Testis (tissue), 5 donors: ENCODE measurements at places on chromosomes 7 and 10. TPM values are rescaled to one million over a fixed set of nuclear protein-coding genes. Genes with fewer than 3 reads are reported as not detected.

The SLC39A12 gene
- 0.68 TPM for total RNA-seq

The RSPH10B gene
- total RNA-seq, result 53.0 TPM

The CEP55 gene
- total RNA-seq, result 15.5 TPM

The FEZF1 gene
- 3.1 TPM for total RNA-seq

The CTAGE4 gene
- 13.1 TPM for total RNA-seq

The ATP5MK gene
- 175 TPM for total RNA-seq

The UBE2H gene
- 130 TPM for total RNA-seq

- no peaks in the 10 kb centered on the region for H3K27me3 ChIP-seq
- peak overlapping the region; percentile 47 for H3K4me3 ChIP-seq
- no peak overlapping the region for H3K27ac ChIP-seq
- DNase-seq, result peak; percentile 60
Observed at GRCh38 chr7:22549667-22550513, 49.9 kb upstream of the STEAP1B start.

DNA sequence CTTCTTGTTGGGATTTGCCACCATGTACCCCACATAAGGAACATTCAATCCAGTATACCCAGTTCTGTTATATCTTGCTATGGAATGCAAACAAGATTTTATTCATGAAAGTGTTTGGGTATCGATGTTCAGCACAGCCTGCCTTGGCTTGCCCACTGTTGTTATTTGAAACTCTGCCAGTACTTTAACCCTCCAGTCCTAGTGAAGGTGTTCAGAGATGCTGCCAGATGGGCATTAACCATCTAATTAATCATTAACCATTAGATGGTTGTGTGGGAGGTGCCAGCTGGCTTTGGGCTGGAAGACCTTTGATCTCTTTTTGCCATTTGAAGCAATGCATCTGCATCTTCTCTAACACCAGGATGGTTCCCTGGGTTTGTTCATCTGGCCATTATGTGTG, 363.0 kb downstream of the SH2D4B start:
- no peaks in the 10 kb centered on the region for H3K36me3 ChIP-seq
- H3K4me1 ChIP-seq, result no peaks in the 10 kb centered on the region
- H3K27me3 ChIP-seq, result no peaks in the 10 kb centered on the region
- no peak overlapping the region for H3K27ac ChIP-seq
- no peak overlapping the region for H3K4me3 ChIP-seq

GRCh38 chr7:27148756-27149641, 1.4 kb upstream of the HOXA6 start:
- H3K4me1 ChIP-seq, result peaks cover 2% of the 10 kb centered on the region
- H3K36me3 ChIP-seq, result no peaks in the 10 kb centered on the region
- peak; percentile 9 for DNase-seq
- no peak overlapping the region for H3K4me3 ChIP-seq

DNA sequence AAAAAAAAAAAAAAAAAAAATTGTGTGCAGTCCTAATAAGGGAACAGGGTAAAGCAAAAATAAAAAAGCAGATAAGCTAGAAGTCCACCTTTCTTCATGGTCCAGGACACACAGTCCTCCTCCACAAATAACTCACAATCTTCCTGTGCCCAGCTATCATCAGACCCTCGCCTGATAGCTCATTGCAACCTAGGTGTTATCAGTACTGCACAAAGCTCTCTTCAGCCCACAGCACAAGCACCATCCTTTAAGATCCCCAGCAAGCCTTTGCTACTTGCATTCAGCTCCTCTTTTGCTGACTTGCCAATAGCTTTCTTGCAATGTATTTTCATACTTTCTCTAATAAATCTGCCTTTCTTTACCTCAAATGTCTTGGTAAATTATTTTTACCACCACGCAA, 5.0 kb downstream of the NDUFA5 start:
- peak; percentile 19 for DNase-seq
- H3K4me1 ChIP-seq, result peaks cover 18% of the 10 kb centered on the region
- no peak overlapping the region for H3K4me3 ChIP-seq
- no peak overlapping the region for H3K27ac ChIP-seq

DNA sequence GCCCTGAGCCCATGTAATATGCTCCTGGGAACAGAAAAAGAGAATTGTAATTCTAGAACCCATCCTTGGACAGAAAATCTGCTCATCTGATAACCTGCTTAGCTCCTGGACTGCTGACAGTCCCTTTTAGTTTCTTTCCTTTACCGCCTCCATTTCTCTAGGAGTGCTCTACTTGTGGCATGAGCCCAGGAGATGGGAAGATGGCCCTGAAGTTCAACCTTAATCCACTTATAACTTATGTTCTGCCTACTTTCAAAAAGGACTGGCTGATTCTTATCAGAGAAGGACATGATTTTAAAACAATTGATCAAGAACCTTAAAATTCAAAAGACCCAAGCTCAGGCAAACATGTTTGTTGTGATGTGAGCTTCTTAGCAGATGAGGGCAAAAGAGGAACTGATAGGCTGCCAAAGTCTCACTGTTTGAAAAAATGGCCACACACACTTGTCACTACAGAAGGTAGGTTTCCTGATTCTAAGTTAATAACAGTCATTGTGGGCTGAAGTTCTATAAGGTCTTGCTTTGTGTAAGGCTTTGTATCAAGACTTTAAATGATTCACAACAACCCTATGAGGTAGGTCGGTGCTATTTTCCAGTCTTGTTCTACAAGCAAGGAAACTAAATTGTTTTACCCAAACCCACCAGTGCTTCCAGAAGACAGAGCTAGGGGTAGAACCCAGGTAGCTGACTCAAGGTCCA, 94.3 kb upstream of the AFAP1L2 start:
- peaks cover 19% of the 10 kb centered on the region for H3K4me1 ChIP-seq
- DNase-seq, result no peak
- no peaks in the 10 kb centered on the region for H3K36me3 ChIP-seq
- H3K27ac ChIP-seq, result no peak overlapping the region

- no peaks in the 10 kb centered on the region for H3K36me3 ChIP-seq
- no peak overlapping the region for H3K4me3 ChIP-seq
- H3K27ac ChIP-seq, result no peak overlapping the region
- H3K4me1 ChIP-seq, result no peaks in the 10 kb centered on the region
Observed at GRCh38 chr7:38870147-38870546, 38.8 kb downstream of the VPS41 start.

DNA sequence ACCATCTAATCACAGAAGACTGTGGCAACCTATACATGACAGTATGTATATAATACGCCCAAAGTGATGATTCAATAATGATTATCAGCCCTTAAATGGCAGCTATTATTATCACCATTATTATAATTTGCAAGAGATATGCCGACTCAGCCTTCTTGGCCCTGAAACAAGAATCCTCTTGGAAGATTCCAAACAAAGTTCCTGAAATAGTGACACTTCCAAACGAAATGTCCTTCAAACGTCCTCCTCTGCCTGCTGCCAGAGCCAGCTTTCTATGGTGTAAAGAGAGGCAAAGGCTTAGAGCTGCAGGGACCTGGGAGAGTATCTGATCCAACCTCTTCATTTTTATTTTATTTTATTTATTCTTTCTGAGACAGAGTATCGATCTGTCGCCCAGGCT, 36.0 kb downstream of the NRAP start:
- H3K27me3 ChIP-seq, result no peaks in the 10 kb centered on the region
- no peak overlapping the region for H3K4me3 ChIP-seq
- no peaks in the 10 kb centered on the region for H3K36me3 ChIP-seq
- H3K4me1 ChIP-seq, result no peaks in the 10 kb centered on the region
- no peak for DNase-seq

GRCh38 chr10:116766837-116767634, 24.7 kb upstream of the HSPA12A start:
- no peak overlapping the region for H3K4me3 ChIP-seq
- H3K27ac ChIP-seq, result no peak overlapping the region
- peaks cover 11% of the 10 kb centered on the region for H3K4me1 ChIP-seq

GRCh38 chr10:15539262-15539661, 168.2 kb upstream of the FAM171A1 start:
- no peak overlapping the region for H3K27ac ChIP-seq
- H3K4me1 ChIP-seq, result no peaks in the 10 kb centered on the region
- no peak overlapping the region for H3K4me3 ChIP-seq
- no peak for DNase-seq

GRCh38 chr10:104429846-104430245, 76.2 kb downstream of the CFAP58 start:
- H3K4me1 ChIP-seq, result no peaks in the 10 kb centered on the region
- H3K4me3 ChIP-seq, result no peak overlapping the region
- DNase-seq, result no peak
- no peak overlapping the region for H3K27ac ChIP-seq
- H3K36me3 ChIP-seq, result no peaks in the 10 kb centered on the region
- no peaks in the 10 kb centered on the region for H3K27me3 ChIP-seq

GRCh38 chr7:12474035-12474434, 70.4 kb upstream of the VWDE start:
- no peak overlapping the region for H3K4me3 ChIP-seq
- no peaks in the 10 kb centered on the region for H3K27me3 ChIP-seq
- no peaks in the 10 kb centered on the region for H3K4me1 ChIP-seq
- H3K36me3 ChIP-seq, result no peaks in the 10 kb centered on the region
- DNase-seq, result no peak

- H3K27ac ChIP-seq, result peak overlapping the region; percentile 54
- H3K36me3 ChIP-seq, result no peaks in the 10 kb centered on the region
- H3K4me1 ChIP-seq, result peaks cover 8% of the 10 kb centered on the region
Observed at GRCh38 chr7:152335900-152336571, 99.8 kb downstream of the KMT2C start.

- no peak overlapping the region for H3K4me3 ChIP-seq
- H3K36me3 ChIP-seq, result no peaks in the 10 kb centered on the region
- no peaks in the 10 kb centered on the region for H3K27me3 ChIP-seq
Observed at GRCh38 chr10:132027423-132027983, 38.2 kb upstream of the JAKMIP3 start.

GRCh38 chr10:102752934-102753664, 9.4 kb downstream of the WBP1L start:
- H3K27ac ChIP-seq, result peak overlapping the region; percentile 72
- H3K4me3 ChIP-seq, result no peak overlapping the region
- H3K27me3 ChIP-seq, result no peaks in the 10 kb centered on the region

DNA sequence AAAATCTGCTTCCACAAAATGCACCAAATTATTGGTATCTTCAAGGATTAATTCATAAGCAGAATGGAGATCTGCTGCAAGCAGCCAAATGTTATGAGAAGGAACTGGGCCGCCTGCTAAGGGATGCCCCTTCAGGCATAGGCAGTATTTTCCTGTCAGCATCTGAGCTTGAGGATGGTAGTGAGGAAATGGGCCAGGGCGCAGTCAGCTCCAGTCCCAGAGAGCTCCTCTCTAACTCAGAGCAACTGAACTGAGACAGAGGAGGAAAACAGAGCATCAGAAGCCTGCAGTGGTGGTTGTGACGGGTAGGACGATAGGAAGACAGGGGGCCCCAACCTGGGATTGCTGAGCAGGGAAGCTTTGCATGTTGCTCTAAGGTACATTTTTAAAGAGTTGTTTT, 12.1 kb downstream of the IFIT3 start:
- H3K27me3 ChIP-seq, result no peaks in the 10 kb centered on the region
- H3K36me3 ChIP-seq, result no peaks in the 10 kb centered on the region
